ENCODE measurements at places on chromosomes 1 and 21.

GRCh38 chr1:3547055-3548005 lies 64.0 kb downstream of the MEGF6 start:
- no peak for DNase-seq

- DNase-seq, result no peak
These were observed 150.2 kb downstream of the FOXD2 start for GRCh38 chr1:47587891-47588582.

DNA sequence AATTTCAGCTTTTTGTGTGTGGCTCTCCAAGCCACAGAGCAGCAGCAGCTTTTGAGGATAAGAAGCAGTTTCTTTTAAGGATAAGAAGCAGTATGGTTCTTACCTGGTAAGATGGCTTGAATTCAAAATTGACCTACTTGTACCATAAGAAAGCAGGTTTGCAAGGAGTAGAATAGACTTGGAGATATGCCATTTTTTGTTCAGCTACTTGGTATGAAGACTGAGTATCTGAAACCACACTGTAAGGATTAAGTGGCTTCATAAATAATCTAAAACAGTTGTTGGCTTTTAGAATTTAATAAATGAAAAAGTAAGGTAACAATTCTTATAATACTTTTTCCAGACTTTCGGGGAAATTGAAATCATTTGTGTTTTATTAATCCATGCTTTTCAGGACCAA lies 74.2 kb downstream of the ATF6 start:
- no peak for DNase-seq

- peak; percentile 62 for DNase-seq
These were observed 735 bp upstream of the BRINP3 start for GRCh38 chr1:190478149-190479049.

GRCh38 chr1:185073725-185074124 lies 28.4 kb downstream of the RNF2 start:
- DNase-seq, result no peak

DNA sequence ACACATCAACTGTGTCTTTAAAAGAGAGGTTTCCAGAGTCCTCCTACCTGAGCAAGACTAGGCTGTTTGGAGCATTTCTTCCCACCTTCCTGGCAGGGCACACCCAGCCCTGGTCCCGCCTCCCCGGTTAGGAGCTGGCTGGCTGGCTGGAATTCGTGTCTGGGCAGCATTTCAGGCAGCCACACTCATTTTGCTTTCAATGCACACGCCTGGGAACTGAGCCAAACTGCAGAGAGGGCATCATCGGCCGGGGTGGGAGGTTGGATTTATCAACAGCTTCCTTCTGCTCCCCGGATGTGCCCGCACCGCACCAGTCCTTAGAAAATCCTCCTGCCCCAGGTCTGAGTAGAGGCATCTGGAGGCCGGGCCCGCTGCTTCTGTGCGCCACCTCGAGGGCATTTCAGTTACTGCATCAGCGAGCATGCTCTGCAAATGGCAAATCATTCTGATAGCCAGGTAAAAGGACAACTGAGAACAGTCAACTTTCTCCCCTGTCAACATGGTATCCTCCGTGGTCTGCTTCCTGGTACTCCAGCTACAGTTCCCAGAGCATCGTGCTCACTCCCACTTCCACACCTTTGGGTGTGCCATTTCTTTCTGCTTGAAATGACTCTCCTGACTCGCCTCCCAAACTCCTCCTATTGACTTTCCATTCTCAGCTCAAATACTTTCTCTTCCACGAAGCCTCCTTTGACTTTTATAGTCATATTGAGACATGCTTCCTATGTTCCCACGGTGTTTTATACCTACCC lies 20.6 kb downstream of the TCEA3 start:
- DNase-seq, result peak; percentile 99

DNA sequence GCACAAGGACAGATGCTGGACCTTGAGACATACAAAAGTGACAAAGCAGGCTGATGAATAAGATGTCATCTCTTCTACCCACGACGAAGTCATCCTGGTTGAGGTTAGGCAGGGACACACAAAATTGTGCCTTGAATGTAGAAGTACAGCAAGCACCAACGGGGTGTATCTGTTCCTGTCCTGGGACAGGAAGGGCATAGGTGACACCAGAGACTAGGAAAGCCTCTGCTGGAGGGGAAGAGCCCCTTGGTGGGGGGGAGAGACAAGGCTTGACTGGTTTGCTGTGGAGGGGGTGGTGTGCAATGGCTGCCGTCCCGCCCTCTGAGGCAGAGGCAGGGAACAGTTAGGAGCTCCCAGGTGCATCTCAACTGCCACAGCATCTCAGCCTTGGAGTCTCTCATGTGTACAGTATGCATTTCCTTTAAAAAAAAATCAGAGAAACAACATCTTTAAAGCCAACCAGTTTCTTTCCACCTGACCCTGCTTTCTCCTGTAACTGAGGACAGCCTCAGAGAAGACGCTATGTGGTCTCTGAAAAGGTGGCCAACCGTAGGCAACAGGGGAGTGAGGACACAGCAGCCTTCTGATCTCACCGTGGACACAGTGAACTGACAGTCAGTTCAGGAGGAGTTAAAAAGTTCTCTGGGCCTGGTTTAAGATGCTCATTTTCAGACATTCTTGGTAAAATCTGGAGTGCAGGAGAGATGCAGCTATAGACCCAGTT lies 17.7 kb upstream of the GFI1 start:
- no peak for DNase-seq

- no peak for DNase-seq
These were observed 1892.4 kb downstream of the NCAM2 start for GRCh38 chr21:22890656-22891055.

DNA sequence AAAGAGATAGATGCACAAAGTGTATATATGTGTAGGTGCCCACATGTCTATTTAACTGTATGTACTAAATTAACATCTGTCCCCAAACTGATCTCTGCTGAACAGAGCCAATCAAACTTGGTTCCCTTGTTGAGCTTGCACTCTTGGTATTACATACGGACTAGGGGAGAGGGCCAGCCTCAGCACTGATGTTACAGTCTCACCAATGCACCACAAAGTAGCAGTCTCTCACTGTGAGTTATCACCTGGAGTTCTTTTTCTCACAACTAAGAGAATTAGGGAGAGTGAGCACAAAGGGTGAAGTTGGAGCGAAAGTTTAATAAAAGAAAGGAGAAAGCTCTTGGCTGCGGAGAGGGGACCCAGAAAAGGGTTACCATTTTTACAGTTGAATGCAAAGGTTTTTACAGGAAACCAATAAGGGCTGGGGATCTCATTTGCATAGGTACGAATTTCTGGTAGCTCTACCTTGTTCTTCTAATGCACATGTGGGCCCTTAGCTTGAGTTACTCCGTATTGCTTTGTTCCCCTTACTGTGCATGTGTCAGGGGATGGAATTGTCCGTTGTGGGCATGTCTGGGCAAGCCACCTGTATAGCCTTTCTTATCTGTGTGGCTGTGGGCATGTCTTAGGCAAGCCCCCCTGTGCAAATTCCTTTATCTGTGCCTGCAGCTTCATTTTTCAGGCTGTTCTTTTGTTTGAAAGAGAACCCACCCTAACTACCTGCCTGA lies 13.3 kb upstream of the CHI3L2 start:
- peak; percentile 16 for DNase-seq

DNA sequence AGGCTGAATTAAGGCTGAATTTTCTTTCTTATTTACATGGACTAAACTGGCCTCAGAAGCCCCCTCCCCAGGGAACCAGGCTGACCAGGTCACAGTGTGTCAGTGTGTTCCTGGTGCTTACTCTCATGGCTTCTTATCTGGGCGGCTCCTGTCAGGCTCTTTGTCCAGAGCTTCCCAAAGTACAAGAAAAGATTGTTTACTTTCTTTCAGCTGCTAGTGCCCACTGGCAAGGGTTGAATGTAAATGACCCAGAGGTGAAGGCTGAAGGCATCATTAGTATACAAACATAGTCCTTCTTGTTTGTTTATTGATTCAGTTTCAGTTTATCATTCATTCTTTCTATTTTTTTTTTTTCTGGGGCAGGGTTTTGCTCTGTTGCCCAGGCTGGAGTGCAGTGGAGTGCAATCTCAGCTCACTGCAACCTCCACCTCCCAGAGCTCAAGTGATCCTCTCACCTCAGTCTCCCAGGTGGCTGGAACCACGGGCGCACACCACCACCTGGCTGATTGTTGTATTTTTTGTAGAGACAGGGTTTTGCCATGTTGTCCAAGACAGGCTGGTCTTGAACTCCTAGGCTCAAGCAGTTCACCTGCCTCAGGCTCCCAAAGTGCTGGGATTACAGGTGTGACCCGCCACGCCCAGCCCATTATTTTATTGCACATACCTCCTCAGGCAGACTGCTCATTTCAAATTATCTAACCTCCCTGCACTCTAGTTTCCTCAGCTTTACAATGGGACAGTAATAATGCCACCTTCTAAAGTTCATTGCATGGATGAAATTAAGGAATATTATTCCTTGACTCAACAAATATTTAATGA lies 9.8 kb upstream of the KDM4A start:
- DNase-seq, result no peak

GRCh38 chr21:35575280-35575915 lies 484.9 kb downstream of the SETD4 start:
- DNase-seq, result no peak

GRCh38 chr1:221234791-221235190 lies 355.5 kb downstream of the HLX start:
- no peak for DNase-seq

DNA sequence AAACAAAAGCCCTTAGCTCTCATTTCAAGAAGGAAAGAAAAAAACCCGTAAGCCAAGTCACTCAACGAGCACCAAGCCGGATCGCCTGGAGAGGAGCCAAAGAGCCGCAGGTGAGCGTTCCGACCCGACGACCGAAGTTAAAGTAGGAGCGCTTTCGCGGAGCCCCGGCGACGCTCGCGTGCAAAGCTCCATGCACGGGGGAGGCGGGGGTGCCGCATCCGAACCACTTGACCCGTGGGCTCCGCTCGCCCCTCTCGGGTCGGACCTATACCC lies 382 bp downstream of the GPBP1L1 start:
- DNase-seq, result peak; percentile 52

DNA sequence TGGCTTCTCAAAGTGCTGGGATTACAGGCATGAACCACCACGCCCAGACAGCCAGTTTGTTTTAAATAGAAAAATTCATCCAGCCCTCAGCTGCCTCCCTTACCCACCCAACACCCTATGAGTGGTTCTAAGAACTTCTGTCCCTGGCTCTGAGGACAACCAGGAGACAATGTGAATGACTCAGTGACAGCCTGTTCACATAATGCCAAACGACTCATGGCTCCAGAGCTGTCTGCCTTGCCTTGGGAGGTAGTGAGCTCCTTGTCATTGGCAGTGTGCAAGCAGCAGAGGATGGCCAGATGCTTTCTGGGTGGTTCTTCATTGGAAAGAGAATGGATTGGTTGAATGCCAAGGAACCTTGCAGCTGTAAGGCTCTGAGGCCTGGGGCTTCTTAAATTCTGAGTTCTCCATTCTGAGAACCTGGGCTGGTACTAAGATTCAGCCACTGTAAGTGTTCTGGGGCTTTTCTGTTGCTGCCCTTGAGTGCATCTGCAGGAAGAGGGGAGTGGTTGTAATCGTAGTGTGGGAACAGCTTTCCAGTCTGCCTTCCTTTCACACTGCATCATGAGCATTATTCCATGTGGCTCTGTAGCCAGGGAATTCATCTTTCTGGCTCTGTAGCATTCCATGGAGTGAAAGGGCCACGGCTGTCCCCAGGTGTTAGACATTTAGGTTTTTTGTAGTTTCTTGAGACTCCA lies 5.8 kb downstream of the SERINC2 start:
- no peak for DNase-seq

- no peak for DNase-seq
These were observed 205.6 kb upstream of the GJB5 start for GRCh38 chr1:34549199-34549598.

DNA sequence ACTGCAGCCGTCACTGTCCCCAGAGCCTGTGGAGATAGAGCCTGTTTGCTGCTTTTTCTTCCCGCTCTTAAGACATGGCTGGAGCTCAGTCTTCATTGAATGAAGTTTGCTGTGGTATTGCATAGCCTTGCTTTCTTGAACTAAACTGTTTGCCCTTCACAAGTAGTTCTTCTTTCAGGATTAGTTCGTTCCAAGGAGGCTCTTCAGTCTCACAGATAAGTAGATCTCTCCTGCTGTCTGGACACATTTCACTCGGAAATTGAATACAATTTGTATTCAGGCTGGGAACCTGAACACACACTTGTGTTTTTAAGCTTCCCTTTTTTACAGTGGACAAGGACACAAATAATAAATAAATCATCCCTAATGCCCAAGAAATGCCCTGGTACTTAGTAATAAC lies 34.7 kb downstream of the IFNAR1 start:
- no peak for DNase-seq

- DNase-seq, result no peak
These were observed 108.8 kb downstream of the ADAMTS1 start for GRCh38 chr21:26736449-26736848.

DNA sequence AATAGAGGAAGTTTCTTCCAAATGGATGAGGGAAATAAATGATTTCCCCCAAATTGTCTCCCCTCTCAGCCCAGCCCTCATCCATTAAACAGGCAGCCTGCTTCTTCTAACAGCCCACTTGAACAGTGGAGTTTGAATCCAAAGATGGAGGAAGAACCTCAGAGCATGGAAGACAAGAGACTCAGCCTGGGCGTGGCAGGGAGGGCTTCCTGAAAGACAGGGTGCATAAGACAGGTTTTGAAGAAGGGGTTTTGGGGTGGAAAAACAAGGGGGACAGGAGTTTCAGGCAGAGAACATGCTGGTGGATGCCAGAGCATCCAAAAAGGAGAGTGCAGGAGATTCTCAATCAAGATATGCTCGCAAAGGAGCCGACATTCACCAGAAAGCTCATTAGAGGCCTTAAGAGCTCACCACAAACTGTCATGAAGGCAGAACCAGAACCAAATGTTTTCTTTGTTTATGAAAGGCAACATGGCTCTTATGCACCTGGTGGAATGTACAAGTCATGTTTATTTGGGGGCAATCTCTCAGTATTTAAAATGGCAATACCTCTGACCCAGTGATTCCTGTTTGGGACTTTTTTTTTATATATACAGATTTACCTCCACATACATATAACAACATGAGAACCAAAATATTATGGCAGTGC lies 26.5 kb upstream of the TSPEAR start:
- DNase-seq, result no peak

- DNase-seq, result no peak
These were observed 248.6 kb downstream of the DNM3 start for GRCh38 chr1:172089768-172090510.

Measured in NCI-H1105 (cell line).